ENCODE measurements at places on chromosomes 2 and 18.

DNA sequence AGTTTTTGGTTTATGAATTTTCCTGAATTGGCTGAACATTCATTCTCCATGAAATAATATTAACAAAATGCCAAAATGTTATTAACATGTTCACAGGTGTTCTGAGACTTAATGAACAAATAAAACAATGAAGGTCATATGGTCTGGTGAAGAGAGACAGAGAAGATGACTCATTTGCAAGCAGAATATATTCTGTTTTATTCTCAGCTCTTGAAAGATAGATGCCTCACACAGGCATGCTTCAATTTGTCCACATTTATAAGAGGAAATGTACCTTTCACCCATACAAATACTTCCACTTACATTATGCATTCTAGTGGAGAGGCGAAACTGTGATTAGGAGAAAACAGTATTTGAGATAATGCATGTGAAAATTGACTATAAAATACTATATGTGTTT is 75.4 kb upstream of the PGAP1 start:
- DNase-seq = no peak

GRCh38 chr18:58501066-58501896 is 127.6 kb downstream of the ALPK2 start:
- no peak for DNase-seq

DNA sequence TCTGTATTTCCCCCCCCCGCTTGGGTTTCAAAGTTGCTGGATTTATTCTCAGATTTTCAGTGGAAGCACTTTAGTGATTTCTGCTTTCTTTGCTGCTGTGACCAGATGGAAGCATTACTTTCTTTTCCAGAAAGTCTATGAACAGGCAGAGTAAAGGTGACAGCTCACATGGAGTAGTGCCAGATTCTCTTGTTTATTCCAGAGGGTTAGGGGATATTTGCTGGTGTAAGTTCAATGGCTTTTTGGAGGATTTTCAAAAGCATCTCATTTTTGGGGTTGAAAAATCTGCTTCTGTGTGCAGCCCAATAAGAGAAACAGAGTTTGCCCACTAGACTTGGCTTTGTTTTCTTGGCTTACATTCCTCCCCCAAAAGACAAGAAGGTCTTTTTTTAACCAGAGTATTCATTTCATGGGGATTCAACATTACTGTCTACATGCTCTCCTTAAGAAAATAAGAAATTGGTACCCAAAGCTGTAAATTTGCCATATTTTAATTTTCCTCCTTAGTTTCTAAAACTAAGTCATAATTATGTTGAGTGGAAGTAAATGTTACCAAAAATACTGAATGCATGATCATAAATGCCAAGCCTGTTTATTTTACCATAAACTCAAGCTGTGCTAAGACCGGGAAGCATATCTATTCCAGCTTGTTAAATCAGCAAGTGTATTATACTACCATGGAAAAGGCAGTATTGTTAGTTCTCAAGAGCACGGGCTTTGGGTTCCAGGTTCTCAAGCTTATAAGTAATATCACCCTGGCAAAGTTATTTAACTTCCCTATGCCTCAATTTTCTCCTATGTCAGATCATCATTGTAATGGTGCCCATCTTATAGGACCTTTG is 557.2 kb downstream of the CPS1 start:
- no peak for DNase-seq

DNA sequence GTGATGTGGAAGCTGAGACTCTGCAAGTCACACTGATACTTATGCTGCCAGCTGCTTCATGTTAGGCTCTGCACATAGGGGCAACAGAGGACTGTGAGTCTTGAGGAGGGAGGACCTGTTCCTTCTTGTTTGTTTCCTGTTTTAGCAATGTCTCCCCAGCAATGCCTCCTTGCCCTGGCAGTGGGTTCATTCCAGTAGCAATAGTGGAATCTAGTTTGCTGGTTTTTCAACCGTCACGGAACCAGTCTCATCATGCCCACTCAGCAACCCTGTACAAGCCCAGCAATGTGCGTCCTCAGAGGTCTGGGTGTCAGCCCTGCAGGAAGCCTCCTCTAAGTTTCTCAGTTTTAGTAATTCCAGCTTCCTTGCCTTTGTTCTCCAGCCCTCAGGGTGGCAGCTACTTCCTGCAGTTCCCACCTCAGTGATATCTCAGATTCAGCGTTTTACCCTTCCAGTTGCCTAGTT is 20.5 kb upstream of the ITGB6 start:
- no peak for DNase-seq

DNA sequence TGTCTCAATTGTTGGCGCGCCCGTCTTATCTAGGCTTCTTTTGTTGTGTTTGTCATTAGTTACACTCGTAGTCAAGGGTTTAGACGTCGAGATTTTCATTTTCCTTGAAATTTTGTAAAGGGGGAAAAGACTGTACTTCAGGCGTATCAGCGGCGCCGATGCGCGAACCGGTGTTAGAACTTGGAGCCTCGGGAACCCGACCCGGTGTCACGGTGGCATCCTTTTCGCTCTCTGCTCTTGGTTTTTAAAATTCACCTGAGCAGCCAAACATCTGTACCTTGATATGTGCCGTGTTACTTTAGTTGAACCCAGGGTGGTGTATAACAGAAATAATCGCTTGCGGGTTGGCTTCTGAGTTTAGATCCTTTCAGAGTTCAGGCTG is 643 bp downstream of the RMC1 start:
- DNase-seq = no peak

DNA sequence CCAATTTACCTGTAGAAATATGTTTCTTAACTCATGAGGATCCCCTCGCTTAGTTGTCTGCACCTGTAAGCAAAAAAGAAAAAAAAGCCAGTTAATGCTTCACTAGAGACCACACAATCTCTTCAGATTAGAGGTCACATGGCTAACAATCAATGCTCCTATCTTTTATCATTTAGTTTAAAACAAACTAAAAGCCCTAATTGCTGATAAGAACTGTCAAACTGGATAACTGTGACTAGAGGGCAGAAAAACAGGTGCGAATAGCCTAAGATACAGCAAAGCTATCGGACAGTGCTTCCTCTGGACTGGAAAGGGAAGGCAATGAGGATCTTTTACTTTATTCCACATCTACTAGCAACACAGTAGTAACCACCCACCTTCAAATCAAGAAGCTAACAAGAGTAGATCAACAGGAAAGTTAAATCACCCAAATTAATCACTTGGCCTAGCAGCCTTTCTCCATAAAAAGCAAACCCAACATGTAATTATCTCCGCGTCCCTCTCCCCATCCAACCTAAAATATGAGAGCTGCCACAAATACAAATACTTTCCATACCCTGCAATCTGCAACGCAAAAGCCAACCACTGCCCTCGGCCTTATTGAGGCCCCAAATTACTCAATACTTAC is 734 bp downstream of the SLC25A12 start:
- no peak for DNase-seq

GRCh38 chr2:28533044-28533680 is 37.3 kb downstream of the PLB1 start:
- no peak for DNase-seq

DNA sequence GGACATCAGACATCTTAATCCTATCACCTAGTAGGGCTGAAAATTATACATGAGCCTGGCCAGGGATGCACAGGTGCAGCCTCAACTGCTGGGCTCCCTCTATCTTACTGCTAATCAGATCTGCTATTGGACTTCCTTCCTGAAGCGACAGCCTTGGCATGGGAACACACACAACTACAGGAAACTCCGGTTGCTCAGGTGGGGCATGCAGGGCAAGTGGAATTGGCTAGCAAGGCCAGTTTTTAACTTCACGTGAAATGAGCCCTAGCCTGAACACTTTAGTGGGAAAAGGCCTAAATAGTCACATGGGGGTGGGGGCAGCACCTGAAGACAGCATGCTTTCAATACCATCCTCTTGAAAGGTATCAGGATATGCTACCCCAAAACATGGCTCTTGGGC is 147.9 kb upstream of the NCKAP5 start:
- DNase-seq = no peak

DNA sequence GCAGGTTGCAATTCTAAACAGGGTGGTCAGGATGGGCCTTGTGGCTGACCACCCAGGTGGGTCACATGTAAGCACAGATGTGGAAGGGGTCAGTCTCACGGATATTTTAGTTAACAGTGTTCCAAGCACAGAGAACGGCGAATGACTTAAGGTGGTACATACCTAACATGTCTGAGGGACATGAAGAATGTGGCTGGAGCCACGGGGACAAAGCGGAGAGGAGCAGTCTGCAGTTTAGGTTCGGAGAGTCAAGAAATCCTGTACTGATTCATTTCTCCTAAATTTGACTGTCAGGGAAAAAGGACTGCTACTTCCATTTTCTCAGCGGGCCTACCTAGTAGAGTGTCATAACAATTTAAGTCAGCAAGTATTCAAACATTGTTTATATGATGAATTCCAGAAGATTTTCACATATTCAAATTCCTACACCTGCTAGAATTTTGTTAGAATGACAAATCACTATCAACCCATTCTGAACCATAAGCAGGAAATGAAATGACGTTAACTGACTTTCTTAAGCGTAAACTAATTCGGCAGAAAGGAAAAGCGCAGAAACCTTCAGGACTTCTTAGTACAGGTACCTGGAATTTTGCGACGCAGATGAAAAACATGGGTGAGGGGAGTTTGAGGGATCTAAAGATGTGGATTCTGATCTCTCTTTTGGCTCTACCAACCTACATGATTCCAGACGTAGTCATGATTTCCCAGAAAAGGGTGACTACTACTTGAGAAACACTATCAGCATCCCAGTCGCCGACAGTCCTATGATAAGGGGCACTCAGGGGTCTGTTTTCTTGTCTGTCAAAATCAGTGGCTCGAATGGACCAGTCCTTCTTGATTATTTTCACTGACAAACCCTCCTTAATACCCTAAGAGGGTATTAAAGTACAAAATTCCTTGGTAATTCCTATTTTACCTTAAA is 41.3 kb downstream of the PTPN2 start:
- DNase-seq = no peak

- DNase-seq = no peak
Measured at GRCh38 chr18:9701609-9702349, 6.3 kb upstream of the RAB31 start.

- DNase-seq = no peak
Measured at GRCh38 chr18:52227536-52227935, 112.5 kb upstream of the DCC start.

DNA sequence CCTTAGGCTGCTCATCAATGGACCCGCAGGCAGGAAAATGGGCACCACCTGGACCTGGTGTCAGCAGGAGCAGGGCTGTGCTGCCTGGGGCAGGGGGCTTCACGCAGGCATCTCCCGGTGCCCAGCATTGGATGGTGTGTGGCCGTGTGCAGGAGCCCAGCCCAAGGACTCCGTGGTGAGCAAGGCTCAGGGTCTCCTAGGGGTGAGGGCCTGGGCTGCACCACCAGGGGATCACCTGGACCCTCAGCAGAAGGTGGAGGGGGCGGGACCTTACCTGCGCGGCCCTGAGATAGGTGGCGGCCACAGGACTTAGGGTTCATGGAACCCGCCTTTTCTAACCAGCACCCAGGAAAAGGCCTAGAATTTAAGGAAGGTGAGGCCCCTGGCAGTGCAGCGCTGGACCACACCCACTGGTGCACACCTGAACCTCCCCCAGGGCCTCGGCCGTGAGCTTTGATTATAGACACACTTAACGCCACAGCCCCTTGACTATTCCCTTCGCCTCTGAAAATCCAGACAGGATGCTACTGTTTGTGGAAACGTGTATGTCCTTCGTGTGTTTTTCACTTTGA is 89.0 kb downstream of the TMEM18 start:
- no peak for DNase-seq

- DNase-seq = peak; percentile 25
Measured at GRCh38 chr2:69177063-69177771, 164.2 kb downstream of the ANTXR1 start.

- DNase-seq = peak; percentile 91
Measured at GRCh38 chr2:48114256-48114655, 208.0 kb upstream of the FBXO11 start.

DNA sequence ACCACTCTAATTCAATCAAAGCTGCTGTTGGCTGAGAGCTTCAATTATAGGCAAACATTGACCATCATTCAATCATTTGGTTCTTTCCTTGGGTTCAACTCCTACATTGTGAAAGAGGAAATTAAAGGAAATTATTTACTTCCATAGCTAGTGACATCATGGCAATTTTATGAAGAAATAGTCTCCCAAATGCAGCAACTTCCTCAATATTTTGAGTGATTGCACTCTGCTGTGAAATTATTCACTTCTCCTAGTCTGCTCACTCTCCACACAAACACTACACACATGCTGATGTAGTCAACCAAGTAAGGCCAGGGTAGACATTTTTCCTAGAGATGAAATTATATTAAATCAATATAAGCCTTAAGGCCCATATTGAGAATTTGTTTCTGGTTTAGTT is 86.7 kb upstream of the NCKAP5 start:
- DNase-seq = no peak

DNA sequence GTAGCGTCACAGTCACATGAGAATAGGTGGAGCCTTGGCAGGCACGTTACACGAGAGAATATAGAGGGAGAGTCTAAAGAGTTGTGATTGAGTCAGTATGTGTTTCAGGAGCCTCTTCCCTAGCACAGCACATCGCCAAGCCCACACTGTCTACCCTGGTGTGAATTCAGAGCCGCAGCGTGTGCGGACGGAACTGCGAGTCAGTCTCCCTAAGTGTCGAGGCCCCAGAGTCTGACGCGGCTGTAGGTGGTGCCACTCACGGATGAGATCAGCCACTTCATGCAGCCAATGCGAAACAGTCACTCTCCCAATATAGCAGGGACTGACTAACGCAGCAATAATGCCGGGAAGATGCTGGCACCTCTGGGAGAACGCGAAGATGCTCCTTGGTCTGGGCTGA is 587.3 kb upstream of the ID2 start:
- no peak for DNase-seq

GRCh38 chr2:129901754-129902415 is 77.6 kb upstream of the RAB6C start:
- DNase-seq = no peak

Measured in A549 (cell line).